ENCODE measurements at places on chromosomes 5 and 9.

GRCh38 chr5:79886456-79886855, 104.6 kb downstream of the MTX3 start:
- peak; percentile 38 for DNase-seq

GRCh38 chr9:14402583-14402982, 88.6 kb upstream of the NFIB start:
- no peak for DNase-seq

- DNase-seq: no peak
These were observed 58.3 kb upstream of the NFIL3 start for GRCh38 chr9:91481972-91482371.

- no peak for DNase-seq
These were observed 519.3 kb downstream of the ISL1 start for GRCh38 chr5:51902512-51902911.

- no peak for DNase-seq
These were observed 1.7 kb upstream of the HTR1A start for GRCh38 chr5:63963926-63964325.

- no peak for DNase-seq
These were observed 15.0 kb upstream of the GNG10 start for GRCh38 chr9:111646417-111646816.

DNA sequence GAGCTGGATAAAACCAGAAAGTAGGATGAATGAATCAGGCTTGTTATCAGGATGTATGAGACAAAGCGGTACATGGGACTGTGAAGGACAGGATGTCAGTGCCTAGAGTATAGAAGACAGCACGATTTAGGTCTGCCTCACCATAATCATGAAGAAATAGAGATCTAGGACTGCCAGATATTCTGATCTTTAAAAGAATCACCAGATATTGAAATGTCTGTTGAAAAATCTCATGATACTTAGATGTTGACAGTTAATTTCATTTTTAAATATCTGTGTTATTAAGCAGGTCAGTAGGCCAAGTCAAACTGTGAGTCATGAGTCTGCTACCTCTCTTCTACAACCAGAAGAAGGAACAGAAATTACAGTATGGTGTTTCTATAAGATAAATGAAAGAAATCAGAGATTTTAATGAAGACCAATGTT, 65.0 kb downstream of the ST8SIA4 start:
- DNase-seq: no peak

- DNase-seq: no peak
These were observed 6.3 kb upstream of the CAMK2A start for GRCh38 chr5:150295741-150296486.

- peak; percentile 20 for DNase-seq
These were observed 36.4 kb downstream of the RASGEF1C start for GRCh38 chr5:180172447-180173197.

GRCh38 chr9:70484232-70485130, 70.0 kb upstream of the KLF9 start:
- no peak for DNase-seq

GRCh38 chr5:171770153-171770552, 15.5 kb upstream of the SMIM23 start:
- DNase-seq: no peak

DNA sequence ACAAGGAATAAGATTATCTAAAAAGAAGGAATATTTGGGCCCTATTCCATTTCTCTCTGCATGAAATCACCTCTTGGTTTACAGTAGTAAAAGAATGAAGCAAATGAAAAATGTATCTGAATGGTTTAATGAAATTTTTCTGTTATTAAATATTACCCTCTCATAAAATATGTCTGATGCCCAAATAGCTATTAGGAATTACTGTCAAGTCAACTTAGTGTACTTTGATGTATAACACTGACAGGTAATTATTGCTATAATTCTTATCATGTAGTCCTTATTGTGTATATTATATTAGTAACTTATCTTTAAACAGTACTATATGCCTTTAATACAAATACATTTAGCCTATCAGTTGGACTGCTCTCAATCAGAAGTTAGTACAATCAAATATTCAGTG, 8.4 kb downstream of the MYOT start:
- DNase-seq: no peak

GRCh38 chr5:175657593-175658271, at the start of gene HRH2:
Gene HRH2, plus strand, starts transcription at chr5:175658071. Its CDS starts 25,163 bp downstream, at chr5:175683234.
- peak; percentile 2 for DNase-seq
